CMK (cell line): ENCODE measurements at places on chromosomes 11 and 22.

DNA sequence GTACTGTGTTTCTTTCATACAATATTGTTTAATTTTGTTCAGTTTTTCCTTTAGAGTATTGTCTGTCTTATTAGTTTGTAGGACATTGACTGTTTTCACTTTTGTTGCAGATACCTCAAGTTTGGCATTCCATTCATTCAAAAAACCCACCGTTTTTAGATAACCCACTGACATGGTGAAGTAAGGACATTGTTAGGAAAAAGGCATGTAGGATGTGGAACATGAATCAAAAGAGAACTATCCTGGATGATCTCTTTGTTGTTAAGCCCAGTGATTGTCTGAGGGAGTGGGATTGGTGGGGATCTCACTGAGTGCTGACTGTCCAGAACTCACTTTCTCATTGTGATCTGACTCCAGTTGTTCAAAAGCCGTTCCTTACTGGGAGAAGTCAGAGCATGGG is 119.3 kb downstream of the TEAD1 start:
- no peak for DNase-seq

DNA sequence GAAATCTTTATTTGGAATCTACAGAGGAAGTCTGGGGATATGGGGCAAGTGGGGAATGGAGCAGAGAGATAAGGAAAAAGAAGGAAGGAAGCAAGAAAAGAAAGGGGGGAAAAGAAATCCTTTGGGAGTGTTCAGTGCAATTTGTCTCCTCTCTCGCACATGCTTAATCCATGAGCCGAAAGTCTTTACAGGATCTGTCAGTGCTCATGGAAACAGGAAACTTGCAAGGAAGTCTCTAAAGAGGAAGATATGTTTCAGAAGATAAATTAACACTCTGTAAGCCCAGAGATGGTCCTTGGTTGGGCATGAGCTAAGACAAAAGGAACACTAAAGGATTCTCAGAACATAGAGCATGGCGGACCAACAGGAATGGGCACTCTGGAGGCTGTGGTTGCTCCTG is 47.9 kb upstream of the FLI1 start:
- DNase-seq, result no peak

DNA sequence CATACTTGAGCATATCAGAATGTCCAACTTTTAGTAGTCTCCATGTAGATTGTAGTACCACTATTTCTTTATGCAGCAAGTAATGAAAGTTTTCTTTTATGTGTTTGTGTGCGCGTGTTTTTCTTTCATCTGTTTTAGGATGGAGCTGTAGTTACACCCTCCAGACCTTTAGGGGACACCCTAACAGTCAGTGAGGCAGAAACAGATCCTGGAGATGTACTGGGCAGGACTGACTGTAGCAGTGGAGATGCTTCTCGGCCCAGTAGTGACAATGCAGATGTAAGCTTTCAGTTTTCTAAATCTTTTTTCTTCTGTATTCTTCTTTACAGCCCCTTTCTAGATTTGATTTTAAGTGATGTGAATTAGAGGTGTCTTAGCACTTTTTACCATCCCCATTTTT is 79.9 kb upstream of the GRIK4 start:
- no peak for DNase-seq

DNA sequence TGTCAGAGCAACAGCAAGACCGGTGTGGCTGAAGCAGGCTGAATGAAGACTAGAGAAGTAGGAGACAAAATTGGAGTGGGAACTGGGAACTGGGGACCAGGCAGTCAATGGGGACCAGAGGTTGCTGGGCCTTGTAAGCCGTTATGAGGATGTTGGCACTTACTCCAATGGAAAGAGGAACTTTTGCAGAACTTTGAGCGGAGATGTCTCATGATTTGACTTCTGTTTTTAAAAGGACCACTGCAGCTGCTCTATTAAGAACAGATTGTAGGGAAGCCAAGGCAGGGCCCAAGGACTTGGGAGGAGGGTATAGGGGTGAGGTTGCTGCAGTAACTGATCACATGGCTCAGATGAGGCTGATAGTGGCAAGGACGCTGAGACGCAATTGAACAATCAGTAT is 34.2 kb downstream of the IL18 start:
- DNase-seq, result no peak

DNA sequence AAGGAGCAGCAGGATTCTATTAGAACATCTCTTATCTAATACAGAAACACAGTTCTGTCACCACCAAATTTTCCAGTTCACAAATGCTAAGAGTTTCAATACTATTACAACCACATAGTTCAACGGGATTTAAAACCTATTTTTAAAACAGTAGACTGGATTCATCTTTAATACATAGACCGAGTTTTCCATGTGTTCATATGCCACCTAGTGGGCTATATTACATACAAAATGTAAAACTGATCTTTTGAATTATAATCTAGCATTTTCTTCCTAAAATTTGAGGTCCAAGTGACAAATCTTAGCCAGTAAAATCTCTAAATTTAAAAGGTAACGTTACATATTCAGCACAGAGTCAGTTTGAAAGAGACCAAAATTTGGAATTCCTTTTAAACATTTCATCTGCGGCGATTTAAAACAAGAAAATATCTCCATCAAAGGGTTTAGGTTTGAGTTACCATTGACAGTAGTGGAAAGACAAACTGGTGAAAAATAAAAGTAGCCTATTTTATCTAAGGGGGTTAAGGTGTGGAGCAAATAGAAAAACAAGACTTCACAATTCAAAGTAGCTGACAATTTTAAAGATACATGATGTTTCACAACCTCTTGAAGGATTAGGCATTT is 269.3 kb upstream of the MPPED2 start:
- DNase-seq, result no peak

GRCh38 chr11:87666730-87667129 is 508.5 kb downstream of the RAB38 start:
- no peak for DNase-seq

DNA sequence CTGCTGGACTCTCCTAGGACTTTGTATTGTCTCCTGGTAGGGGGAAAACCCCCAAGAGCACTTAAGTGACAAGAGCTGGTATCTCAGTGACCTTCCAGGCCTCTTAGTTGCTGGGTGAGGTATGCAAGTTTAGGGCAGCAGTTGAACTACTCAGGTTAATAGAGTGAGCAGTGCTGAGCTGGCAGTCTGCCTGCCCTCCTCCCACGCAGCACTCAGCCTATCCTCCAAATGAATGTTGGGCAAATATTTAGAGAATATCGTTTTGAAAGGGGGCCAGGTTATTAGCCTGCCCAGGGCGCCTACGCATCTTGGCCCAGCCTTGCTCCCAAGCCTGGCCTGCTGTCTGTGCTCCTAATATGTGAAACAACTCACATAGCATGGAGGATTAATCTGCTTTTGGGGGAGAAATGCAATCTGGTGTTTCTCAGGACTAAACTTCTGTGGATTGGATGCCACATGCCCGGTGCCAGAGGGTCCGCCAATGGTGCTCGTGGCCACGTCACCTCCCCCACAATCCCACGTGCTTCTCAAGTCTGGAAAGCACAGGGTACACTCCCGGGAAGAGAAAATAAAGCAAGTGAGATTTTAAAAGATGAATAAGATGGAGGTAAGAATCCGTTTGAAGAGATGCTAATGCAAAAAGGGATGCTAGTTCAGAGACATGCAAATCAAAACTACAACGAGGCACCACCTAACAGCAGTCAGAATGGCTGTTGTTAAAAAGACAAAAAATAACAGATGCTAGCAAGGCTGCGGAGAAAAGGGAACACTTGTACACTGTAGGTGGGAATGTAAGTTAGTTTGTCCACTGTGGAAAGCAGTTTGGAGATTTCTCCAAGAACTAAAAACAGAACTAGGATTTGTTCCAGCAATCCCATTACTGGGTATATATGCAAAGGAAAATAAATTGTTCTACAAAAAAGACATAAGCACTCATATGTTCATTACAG is 67.7 kb downstream of the SPON1 start:
- DNase-seq, result no peak

- no peak for DNase-seq
These were observed 56.5 kb upstream of the AMPD3 start for GRCh38 chr11:10398525-10398924.
